ENCODE measurements at places on chromosomes 1 and 21.

DNA sequence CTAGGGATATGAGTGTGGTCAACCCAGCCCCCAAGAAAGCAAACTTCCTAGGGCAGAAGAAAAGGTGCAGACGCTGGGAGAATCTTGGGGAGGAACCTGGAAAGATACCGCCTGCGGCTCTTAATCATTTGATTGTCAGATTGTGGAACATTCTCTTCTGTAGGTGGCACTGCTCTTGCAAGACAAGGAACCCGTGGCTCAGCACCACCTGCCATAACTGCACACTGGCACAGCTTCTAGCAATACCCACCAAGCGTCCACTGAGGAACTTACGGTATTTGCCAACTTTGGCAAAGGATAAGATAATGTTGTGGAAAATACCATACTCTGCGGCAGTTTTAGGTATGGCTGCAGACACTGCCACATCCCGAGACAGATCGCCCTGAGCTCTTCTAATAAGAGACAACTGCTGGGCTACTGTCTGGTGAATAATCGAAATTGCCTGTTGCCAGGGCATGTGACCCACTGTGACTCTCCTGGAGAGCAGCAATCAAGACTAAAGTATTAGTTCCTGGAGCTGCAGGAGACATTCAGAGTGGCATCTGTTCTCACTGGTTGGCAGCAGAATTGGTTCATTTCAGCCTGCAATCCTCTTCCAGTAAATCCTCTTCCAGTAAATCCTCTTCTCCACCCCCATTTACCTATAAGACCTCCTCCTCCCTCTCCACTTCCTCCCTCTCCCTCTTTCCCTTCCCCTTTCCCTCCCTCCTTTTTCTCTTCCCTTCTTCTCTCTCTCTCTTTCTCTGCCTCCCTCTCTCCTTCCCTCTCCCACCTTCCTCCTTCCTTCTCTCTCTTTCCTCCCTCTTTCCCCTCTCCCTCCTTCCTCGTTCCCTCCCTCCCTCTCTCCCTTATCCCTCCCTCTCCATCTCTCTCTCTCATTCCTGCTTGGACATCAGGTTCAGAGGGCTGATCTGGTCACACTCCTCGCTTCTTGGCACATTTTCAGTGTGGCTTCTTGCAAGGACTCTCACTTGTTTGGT lies 49.7 kb upstream of the B3GALT5 start:
- DNase-seq, result no peak

DNA sequence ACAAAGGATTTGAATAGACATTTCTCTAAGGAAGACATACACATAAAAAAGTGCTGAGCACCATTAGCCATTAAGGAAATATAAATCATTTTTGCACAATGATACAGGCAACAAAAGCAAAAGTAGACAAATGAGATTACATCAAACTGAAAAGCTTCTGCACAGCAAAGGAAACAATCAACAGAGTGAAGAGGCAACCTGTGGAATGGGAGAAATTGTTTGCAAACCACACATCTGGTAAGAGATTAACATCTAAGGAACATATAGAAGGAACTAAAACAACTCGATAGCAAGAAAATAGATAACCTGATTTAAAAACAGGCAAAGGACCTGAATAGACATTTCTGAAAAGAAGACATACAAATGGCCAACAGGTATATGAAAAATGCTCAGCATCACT lies 57.5 kb downstream of the ZSCAN20 start:
- no peak for DNase-seq

- no peak for DNase-seq
Observed at GRCh38 chr21:38804789-38805327, 871 bp upstream of the ETS2 start.

DNA sequence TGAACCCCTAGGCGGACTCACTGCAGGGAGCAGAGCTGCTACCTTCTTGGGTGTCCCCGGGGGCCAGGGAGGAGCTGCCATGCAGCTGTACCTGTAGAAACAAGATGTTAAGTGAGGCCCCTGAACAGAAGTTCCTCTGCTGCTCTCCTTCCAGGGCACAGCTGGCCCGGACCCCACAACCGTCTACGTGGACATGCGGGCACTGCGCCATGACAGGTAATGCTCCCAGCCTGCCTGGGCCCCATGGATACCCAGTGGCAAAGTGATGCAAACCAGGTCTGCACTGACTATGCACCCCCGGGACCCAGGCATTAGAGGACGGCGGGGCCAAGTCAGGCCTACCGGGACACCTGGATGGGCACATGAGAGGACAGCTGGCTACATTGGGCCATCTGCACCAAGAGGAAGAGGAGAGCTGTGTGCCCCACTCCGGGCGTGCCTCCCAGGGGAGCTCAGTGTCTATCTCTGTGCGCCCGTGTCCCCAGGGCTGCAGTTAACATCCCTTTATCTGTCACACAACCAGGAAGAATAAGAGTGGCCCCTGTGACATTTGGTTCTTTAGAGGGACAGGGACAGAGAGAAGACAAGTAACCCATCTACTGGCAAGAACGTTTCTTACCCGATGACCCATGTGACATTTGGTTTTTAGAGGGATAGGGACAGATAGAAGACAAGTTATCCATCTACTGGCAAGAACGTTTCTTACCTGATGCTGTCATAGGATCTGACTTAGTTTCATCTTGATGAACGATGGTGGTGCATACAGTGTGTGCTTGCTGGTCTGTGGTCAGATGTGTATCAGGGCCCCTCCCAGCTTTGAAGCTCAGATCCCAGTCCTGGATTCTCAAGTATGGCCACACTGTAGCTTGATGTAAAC lies 44.1 kb downstream of the S100B start:
- no peak for DNase-seq

GRCh38 chr1:200152336-200152735 lies 124.8 kb downstream of the NR5A2 start:
- DNase-seq, result no peak

DNA sequence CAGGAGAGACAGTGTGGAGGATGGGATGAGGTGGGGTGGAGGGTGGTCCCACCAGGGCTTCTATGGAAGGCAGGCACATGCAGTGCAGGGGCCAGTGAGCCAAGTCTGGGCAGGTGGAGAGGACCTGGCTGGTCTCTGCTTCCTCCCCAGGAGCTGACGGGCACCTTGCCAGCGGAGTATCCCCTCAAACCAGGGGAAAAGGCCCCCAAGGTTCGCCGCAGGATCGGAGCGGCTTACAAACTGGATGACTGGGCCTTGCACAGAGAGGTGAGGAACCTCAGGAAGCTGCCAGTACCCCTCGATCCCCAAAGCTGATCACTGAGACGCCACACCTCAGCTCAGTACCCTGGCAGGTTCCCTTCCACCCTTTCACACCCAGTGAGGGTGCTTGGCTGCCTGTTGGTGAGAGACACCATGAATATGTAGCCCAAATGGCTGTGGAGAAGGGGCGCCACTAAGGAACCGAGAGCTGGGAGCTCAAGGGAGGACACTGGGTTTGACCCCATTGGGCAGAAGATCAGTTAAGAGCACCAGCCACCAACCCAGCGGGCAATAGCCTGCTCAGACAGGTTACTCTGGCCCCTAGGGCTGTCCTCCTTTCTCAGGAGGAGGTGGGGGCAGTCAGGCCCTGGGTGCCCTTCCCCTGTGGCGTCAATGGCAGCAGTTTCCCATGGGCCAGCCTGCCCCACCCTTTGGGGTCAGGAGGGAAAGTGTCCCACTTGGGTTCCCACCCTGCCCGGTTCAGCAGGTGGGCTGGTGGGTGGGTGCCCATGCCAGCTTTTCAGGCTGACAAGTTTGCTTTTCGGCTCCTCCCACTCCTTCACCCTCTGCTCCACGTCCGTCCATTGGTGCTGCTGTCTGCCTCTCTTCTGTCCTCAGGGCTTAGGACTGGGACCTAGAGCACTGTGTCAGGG lies 5.5 kb downstream of the INAVA start:
- DNase-seq, result no peak

DNA sequence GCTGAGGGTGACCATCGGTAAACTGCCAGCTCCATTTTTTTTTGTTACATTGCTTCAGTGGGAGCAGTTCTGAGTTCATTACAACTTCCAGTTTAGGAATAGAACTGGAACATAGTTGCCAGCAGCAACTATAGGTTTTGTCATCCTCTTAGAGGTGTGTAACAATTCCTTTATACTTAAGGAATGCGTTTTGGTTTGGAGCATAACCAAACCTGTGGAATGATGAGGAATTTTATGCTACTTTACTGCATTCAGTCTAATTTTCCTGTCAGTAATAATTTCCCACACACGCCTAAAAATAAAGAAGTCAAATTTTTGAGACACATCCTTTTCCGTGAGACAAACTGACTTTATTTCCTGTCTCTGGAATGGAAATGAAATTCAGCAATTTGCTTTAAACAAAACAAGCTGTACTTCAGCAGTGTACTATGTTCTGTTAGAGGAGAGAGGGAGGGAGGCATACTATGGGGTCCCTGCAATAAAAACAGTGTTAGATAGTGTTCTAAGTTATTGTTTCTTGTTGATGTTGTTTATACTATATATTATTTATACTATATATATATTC lies 4.8 kb upstream of the AMPD1 start:
- no peak for DNase-seq

GRCh38 chr1:192941722-192942411 lies 117.3 kb downstream of the UCHL5 start:
- DNase-seq, result no peak

DNA sequence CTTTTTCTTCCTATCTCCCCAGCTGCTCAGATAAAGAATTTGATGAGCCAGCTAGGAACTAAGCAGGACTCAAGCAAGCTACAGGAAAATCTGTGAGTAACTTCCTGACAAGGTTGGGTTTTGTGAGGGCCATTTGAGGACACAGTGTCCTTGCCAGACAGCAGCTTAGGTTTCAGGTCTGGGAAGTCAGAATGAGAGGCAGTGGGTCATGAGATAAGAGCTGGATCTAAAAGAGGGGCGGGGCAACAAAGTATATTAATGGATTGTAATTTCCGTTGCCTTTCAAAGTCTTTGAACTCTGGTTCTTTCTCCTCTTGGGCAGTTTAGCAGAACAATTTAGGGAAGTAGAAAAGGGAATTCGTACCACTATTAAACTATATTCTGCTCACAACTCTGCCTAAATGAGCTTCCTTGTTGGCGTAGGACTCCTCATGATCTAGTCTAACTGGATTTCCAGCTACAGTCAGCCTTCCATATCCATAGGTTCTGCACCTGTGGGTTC lies 16.6 kb downstream of the STX12 start:
- no peak for DNase-seq

DNA sequence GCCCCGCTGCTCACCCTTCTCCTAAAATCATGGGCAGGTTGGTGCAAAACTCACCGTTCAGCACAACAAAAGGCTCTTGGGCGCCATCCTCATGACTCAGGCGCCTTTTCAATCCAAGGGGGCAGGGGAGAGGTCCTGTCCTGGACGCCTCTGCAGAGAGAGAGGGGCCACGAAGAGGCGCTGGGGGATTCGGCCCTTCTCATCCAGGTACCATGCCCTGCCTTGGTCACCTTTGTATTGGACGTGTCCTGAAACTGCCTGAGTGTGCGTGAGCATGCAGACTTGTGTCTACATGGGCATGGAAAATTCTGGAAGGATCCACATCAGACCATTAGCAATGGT lies 53.5 kb downstream of the SLC37A1 start:
- no peak for DNase-seq

GRCh38 chr1:112744009-112744578 lies 29.0 kb upstream of the PPM1J start:
- DNase-seq, result no peak

- no peak for DNase-seq
Observed at GRCh38 chr1:205630651-205631009, 1.2 kb downstream of the ELK4 start.

DNA sequence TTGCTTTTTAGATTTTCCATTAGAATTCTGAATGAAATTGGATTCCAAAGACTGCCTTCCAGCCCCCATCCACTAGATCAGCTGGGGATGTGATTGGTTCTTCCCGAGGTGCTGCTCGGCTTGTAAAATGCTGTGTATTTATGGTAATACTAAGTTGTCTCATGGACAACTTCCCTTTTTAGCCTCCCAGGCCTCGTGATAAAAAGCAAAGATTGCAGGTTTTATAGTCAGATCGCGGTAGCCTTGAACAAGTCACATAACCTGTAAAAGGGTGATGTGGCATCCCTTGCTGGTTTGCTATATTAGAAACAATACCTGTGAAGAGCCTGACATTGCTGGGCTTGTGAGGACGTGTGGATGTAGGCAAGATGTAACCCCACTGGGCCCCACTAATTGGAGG lies 10.4 kb downstream of the MUL1 start:
- DNase-seq, result no peak

- no peak for DNase-seq
Observed at GRCh38 chr1:7339953-7340352, 431.1 kb upstream of the VAMP3 start.

DNA sequence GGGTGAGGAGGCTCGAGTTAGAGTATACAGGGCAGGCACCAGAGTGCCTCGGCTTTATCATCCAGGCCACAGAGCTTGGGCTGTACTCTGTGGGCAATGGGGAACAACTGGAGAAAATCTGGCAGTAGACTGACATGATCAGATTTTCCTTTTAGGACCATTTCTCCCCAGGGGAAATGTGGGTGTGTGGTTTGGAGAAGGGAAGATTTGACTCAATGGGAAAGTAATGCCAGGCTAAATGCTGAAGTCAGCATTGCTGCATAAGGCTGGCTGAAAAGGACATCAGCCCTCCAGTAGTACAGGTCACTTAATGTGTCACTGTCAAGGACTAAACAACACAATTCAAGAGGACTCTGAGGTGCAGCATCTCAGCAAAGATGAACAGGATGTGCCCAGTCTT lies 5.0 kb downstream of the FYB2 start:
- DNase-seq, result no peak

Data from stimulated activated CD8-positive, alpha-beta memory T cell treated with anti-CD3 and anti-CD28 coated beads, Interleukin-2, amount 100 ng/mL, for 1 hour (primary cell).